ENCODE measurements at places on chromosomes 7 and 10.

DNA sequence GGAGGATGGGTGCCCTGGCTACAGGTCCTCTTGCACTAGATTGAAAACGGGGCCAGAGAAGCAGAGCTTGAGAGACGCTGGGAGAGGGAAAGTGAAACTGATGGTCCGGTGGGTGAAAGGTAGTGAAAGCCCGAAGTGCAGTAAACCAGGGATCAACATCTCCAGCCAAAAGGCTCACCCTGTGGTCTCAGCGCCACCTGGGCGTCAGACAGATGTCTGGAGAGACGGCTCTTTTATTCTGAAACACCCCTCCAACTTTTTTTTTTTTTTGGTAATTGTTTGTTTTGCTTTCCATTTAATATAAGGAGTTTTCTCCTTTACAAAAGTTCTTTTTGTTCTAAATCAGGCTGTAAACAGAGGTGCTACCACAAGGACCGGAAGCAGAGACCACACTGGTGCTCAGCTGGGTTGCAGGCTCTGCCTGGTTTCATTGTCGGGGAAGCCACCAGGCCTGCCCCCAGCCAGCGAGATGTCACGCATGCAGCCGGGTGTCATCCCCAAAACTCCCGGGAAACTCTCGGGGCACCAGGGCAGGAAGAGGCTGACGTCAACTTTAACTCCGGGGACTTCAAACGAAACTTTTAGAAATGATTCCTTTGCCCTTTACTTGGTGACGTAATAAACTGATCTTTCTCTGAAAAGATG, 11.2 kb downstream of the IL2RA start:
- DNase-seq = peak; percentile 88

DNA sequence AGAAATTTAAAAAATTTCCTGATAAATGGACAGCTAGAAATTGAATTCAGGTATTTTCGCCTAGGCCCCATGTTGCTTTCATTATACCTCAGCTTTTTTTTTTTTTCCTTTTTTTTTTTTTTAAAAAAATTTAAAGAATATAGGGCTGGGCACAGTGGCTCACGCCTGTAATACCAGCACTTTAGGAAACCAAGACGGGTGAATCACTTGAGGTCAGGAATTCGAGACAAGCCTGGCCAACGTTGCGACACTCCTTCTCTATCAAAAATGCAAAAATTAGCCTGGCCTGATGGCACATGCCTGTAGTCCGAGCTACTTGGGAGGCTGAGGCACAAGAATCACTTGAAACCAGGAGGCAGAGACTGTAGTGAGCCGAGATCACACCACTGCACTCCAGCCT, 334.0 kb downstream of the SORCS1 start:
- DNase-seq = no peak

DNA sequence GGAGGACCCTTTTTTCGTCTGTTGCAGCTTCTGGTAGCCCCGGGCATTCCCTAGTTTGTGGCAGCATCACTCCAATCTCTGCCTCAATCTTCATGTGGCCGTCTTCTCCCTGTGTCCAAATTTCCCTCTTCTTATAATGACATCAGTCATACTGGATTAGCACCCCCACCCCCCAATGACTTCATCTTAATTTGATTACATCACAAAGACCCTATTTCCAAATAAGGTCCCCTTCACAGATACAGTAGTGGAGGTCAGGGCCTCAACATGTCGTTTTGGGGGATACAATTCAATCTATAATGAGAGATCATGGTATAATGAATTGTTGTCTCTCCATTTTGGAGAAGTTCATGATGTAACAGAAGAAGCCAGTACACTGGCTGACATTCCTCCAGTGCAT, 28.1 kb upstream of the EZH2 start:
- no peak for DNase-seq

DNA sequence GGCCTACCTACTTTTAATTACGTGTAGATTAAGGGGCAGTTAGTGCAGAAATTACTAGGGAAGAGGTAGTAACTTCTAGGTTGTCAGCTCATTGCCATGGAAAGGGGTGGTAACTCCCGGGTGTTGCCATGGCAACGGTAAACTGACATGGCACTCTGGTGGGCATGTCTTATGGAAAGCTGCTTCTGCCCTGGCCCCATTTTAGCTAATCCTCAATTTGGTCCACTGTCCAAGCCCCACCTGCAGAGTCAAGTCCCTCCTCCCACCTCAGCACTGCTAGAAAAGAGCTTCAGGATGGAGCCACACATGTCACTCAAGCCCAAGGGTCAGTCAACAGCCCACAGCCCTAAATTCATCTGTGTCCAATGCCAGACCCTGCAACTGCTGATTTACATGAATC, 7.5 kb upstream of the ZKSCAN1 start:
- DNase-seq = no peak

DNA sequence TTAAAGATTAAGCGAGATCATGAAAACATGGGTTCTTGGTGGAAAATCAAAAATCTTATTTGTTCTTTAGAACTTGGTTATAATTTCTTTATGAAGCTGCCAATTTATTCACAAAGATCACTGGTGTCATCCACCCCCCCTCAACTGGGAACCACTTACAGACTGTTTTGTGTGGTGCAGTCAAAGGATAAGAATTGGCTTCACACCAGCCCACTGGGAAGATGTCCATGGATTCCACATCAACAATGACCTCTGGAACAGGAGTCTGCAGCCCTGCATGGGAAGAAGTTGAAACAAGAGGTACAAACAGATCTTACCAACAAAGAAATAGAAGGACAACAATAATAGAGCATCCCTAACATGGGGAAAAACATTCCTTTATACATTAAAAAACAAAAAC, 205.2 kb downstream of the SFMBT2 start:
- DNase-seq = no peak

Data from stimulated activated CD8-positive, alpha-beta memory T cell treated with anti-CD3 and anti-CD28 coated beads, Interleukin-15, amount 100 ng/mL, for 4 hours (primary cell).